ENCODE measurements at places on chromosomes 6 and 20.

- no peak for DNase-seq
These were observed 19.5 kb downstream of the GCM2 start for GRCh38 chr6:10862361-10862760.

- no peak for DNase-seq
These were observed 141.1 kb upstream of the RNF24 start for GRCh38 chr20:4156411-4156810.

GRCh38 chr20:48841875-48842529 is 14.2 kb upstream of the PREX1 start:
- DNase-seq, result no peak

GRCh38 chr20:47358039-47358671 is 1.7 kb upstream of the ZMYND8 start:
- no peak for DNase-seq

GRCh38 chr6:121615493-121615892 is 180.0 kb downstream of the GJA1 start:
- DNase-seq, result no peak

DNA sequence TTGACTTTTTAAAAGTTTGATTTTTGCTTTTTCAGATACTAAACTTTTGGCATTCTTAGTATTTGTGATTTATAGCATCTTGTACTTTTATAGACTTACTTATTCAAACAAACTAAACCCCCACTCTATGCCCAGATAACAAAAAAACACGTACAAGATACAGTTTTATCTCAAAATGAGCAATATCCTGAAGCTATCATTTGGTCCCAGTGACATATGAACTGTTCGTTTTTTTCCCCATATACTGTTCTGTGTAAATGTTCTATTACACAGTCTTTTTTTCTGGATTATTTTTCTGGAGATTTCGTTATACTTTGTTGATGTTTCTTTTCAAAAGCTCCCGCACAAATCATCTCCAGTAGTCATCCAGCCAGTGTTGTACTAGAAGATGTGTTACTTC is 27.3 kb upstream of the SERINC3 start:
- DNase-seq, result no peak

DNA sequence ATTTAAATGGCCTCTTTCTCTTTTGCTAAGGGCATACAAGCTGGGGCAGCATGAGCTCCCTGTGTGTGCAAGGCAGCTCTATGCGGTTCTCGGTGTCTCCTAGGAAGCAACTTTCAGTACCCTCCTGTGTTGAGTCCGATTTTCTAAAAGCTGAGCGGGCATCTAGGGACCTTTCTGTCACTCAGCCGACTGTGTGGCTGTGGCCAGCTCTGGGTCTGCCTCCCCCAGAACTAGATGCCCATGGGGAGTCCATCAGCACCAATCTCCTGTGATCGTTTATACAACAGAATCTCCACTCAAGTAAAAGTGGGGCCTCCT is 7.5 kb downstream of the NELFCD start:
- DNase-seq, result no peak

- DNase-seq, result peak; percentile 68
These were observed 72.9 kb upstream of the DSP start for GRCh38 chr6:7468382-7469081.

DNA sequence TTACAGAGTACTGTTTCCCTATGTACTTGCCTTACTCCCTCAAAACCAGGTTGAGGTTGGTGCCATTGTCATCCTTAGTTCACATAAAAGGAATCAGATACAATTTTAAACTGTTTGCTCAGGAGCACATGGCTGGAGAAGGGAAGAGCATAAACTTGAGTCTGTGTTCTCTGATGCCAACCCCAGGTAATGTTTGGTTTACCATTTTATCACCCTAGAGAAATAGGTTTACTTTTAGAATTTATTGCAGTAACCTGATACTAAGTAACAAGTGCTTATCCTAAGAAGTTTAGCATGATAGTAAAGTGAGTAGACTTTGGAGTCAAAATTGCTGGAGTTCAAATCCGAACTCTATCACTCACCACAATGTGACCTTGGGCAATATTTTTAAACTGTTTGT is 86.3 kb downstream of the RFPL4B start:
- DNase-seq, result no peak

GRCh38 chr6:136520517-136520916 is 29.7 kb downstream of the MAP7 start:
- DNase-seq, result no peak

GRCh38 chr20:40749985-40750506 is 61.0 kb upstream of the MAFB start:
- DNase-seq, result no peak

GRCh38 chr20:19952392-19952791 is 64.8 kb upstream of the NAA20 start:
- DNase-seq, result peak; percentile 61

GRCh38 chr6:53461041-53461656 is 83.8 kb downstream of the GCLC start:
- no peak for DNase-seq

GRCh38 chr6:108966855-108967755 is 118.9 kb downstream of the ARMC2 start:
- peak; percentile 46 for DNase-seq

DNA sequence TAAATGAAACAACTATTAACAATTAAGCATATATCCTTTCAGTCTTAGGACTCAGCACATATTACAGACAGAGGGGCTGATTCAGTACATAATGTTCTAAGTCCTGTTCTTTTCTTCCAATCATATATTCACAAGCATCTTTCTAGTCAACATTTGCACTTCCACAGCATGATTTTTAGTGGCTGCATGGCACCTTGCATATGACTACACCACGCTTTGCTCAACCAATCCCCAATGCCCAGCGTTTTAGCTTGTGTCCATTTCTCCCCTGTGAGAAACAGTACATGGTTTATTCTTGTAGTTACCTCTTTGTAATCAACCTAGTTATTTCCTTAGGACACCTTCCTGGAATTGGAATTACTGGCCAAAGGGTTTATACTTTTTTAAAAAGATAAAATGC is 33.2 kb downstream of the AAR2 start:
- no peak for DNase-seq

DNA sequence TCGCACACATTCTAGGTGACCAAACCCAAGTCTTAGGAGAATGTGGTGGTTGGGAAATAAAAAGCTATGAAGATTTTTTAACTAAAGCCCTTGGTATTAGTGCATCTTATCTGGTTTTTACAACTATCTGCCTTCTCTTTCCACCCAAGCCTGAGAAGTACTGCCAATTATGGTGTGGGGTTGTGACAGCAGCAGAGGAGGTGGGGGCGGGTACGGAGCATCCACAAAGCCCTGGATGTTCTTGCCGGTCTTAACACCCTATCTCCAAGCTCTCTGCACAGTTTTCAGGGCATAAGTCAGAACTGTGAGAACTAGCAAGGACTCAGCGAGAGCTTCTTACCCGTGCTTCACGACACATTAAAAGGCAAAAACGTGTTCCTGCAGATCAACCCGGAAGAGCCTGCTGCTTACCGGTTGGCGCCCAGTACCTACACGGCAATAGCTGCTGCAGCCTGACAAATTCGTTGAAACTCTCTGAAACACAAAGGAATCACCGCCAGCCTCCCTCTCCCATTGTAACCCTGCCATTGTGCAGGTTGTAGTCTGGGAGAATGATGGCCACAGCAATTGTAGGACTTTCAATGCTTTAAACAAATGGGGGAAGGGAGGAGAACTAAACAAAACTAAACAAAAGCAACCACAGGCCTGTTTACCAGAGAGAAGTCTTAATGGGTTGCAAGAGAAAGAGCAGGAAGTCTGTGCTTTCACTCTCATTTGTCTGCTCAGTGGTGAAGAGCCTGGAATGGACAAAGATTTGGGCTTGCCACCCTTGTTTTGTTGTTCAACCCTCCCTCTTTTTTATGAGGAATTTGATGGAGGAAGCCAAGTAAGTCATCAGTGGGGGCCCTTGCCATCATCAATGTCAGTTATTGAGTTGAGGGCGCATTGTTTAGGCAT is 461.0 kb upstream of the JARID2 start:
- no peak for DNase-seq

- no peak for DNase-seq
These were observed 9.0 kb downstream of the C20orf203 start for GRCh38 chr20:32664678-32665159.

DNA sequence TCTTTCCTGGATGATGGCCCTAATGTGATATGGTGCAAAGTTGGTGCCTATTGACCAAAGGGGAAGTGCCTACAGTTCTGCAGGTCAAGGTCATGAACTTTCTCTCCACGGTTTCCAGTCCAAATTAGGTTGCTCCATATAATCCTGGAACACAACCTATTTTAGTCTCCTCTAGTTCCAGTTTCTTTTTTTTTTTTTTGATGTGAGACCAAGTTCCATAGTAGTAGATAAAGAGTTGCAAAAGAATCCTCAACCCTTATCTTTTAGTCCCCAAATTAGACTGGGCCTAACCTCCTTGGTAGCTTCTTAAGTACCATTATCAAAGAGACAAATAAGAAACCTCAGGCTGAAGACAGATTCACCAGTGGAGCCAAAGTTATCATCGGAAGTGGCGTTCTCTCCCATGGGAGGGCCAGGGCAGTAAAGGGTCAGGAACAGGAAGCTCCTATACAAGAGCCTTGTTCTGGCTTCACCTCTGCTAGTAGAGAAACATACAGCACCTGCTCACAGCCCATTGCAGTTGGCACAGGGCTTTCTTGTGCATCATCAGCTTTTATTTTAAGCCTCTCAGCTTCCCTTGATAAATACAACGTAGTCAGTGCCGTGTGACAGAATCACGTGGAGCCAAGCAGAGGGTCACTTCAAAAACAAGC is 132.2 kb upstream of the RREB1 start:
- no peak for DNase-seq

DNA sequence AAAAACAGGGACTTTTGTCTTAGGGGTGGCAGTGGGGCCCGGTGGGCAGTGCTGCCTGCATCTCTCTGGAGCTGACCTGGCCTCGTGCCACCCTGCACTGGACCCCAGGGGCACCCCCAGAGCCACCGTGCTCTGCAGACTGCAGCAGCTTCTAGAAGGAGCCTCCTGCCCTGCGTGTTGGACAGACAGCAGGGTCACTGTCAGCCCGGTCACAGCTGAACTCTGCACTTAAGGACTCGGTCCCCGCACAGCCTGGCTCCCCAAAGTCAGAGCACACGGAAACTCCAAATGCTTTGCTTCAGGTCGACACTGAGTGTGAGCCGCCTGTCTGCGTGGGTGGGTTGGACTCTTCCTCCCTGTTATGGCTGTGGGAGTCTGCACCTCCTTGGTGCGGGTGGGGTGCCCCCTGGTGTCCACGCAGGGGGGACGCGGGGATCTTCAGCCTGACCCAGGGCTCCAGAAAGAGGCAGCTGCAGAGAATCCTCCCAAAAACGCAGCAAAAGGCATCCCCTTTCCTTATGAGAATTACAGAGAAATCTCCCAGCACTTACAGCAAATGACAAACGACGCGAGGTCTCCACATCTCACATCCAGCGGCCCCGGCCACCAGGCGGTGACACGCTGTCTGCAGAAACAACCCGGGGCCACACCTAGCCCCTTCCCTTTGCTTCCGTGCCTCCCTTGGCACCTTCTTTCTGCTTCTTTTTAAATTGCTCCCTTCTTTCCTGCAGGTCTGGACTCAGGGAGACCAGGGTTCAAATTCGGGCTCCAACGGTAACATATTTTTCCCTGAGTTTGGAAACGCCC is 36.3 kb upstream of the DACT2 start:
- DNase-seq, result peak; percentile 47

GRCh38 chr6:26421259-26422144 is 18.8 kb upstream of the BTN3A3 start:
- DNase-seq, result peak; percentile 97

DNA sequence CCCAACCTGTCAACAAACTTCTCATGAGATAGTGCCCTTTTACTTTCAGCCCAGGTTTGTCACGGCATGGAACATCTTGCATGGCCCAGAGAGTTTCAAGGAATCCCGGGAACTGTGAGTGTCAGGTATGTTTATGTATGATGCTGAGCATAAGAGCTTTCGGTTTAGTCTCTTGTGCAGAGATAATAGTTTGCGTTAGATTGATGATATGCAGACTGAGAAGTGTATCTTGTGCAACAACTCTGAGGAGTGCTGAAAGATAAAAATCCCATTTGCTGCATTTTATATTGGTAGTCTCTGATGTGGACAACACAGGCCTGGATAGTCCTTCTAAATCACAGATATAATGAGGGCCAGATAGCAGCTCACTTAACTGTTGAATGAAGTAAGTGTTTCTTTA is 99.0 kb downstream of the TBX18 start:
- no peak for DNase-seq

DNA sequence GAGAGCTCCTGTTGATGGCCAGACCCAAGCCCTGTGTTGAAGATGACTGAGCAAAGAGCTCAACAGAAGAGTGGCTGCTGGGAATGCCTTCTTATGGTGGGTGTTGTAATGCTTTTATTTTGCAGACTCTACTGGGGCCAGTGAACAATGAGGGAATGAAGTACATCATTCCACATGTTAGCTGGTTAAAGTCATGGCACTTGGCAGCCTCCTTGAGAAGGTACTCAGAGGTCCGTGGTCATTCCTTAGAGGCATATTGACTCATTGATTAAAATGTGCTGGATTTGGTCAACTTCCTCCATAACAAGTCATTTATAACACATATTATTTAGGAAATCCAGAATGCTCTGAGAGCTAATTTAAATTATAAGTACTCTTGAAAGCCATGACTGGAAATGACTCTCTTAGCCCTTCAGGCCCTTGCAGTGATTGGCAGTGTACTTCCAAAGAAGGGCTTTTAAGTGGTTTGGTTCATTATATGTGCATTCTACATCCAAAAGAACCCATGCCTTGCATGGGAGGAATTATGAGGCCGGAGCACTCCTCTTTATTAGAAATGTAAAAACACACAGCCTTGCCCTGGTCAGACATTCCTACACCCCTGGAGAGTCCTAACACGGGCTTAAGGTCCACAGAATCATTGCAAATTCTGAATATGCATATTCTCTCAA is 976.9 kb downstream of the KIF16B start:
- DNase-seq, result no peak

GRCh38 chr6:108875161-108875555 is 26.9 kb downstream of the ARMC2 start:
- DNase-seq, result no peak

DNA sequence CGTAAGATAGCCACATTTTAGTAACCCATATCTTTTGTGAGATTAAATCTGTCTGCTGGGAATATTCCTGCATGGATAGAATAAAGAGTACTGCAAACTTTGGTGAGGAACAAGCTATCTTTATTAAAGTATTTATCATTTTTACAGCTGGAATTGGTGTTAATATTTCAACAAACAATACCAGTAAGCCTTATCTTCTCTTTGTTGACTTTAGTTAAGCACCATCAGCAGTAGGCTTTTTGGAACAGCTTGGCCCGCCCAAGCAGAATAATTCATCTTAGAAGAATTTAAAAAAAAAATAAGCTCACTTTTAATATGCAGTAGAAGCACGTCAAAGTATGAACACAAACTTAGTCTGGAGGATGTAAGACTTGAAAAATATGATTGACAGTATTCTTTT is 917.8 kb upstream of the ADGRB3 start:
- DNase-seq, result no peak
